ENCODE measurements at places on chromosomes 1 and 21. TPM values are rescaled to one million over a fixed set of nuclear protein-coding genes. Genes with fewer than 3 reads are reported as not detected.
A peak's percentile ranks its signal among the peaks of the same experiment; 100 is the strongest.

DNA sequence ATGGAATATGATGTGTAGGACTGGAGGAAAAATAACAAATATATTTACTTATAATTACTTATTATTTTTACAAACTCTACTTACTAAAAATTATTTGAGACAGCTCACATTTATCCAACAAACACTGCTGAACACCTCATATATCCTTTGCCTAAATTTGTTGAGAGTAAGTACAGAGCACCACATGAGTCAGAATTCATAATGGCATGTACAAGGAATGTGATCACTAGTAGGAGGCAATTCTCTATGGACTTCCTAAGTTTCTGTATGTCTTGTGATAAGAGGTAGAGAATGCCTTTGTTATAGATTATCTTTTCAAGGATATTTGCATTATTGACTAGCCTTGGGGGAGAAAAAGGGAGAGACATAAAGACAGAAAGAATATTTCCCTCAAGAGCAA, 8.2 kb upstream of the ST6GALNAC3 start:
- no peaks in the 10 kb centered on the region for H3K36me3 ChIP-seq
- H3K4me1 ChIP-seq = no peaks in the 10 kb centered on the region
- H3K4me3 ChIP-seq = no peak overlapping the region
- DNase-seq = no peak
- no peak overlapping the region for H3K27ac ChIP-seq
- H3K27me3 ChIP-seq = no peaks in the 10 kb centered on the region

DNA sequence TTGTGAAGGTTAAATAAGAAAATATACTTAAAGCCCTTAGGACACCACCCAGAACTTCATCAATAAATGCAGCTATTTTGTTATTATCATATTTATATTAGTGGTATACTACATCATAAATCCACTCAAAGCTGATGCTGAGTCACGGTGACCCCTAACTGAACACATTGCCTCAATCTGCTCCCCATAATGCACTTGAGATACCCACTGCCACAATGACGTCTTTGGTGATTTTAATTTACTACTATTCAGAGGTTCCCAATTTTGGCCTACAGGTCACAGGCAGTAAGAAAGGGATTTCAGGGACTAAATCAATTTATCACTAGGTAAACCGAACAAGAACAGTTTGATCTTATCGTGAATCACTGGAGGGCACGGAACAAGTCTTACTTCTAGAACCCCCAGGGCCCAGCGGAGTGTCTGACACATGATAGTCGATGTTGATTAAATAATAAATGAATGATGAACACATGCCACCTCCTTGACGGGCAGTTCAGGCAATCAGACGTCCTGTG, 493 bp upstream of the CHD1L start:
- no peak overlapping the region for H3K4me3 ChIP-seq
- no peaks in the 10 kb centered on the region for H3K36me3 ChIP-seq
- H3K4me1 ChIP-seq = peaks cover 21% of the 10 kb centered on the region
- H3K27me3 ChIP-seq = no peaks in the 10 kb centered on the region
- DNase-seq = no peak
- no peak overlapping the region for H3K27ac ChIP-seq

DNA sequence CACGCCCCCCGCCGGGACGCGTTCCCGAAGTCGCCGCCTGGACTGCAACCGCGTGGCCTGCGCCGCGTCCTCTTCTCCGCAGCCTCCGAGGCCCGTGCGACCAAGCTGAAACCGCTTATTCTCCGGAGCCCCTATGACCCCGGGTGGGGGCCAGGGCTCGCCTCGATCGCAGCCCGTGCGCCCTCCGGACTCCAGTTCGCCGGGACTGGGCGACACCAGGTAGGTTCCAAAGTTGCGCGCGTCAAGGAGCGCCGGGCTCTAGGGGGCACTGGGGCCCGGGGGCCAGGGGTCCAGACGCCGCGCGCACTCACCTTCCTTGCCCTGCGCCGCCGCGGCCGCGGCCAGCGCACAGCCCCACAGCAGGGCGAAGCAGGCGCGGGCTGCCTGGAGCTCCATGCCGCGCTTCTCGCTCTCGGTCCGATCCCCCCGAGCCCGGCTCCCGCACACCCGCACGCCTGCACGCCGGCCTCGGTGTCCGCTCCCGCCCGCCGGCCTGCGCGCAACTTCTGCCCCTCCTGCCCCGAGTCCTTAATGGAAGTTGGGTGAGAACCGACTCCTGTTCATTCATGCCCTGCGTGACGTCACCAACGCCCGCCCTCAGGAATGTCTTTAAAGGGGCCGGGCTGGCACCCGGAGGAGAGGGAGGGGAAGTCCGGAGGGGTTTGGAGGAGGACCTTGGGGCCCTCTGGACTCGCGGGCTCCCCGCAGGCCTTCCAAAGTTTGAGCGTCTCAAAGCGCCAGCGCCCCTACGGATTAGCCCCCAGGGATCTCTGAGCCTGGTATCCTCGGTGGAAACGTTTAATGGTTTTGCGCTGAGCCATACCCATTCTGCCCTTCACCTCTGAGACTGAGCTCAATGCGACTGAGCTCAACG, at the start of gene EPHA2:
TSS of gene EPHA2 (minus strand) at position 533 of the 874 bp plus-strand sequence. CDS start at position 396, 137 bp downstream.
- peak within 1 kb of the TSS; percentile 86 for H3K27ac ChIP-seq
- no peaks in the 10 kb centered on the region for H3K27me3 ChIP-seq
- H3K4me1 ChIP-seq = peaks cover 39% of the 10 kb centered on the region

GRCh38 chr1:236534151-236534651, 10.4 kb downstream of the LGALS8 start:
- no peaks in the 10 kb centered on the region for H3K4me1 ChIP-seq
- no peak for DNase-seq
- no peaks in the 10 kb centered on the region for H3K36me3 ChIP-seq
- H3K27me3 ChIP-seq = no peaks in the 10 kb centered on the region

DNA sequence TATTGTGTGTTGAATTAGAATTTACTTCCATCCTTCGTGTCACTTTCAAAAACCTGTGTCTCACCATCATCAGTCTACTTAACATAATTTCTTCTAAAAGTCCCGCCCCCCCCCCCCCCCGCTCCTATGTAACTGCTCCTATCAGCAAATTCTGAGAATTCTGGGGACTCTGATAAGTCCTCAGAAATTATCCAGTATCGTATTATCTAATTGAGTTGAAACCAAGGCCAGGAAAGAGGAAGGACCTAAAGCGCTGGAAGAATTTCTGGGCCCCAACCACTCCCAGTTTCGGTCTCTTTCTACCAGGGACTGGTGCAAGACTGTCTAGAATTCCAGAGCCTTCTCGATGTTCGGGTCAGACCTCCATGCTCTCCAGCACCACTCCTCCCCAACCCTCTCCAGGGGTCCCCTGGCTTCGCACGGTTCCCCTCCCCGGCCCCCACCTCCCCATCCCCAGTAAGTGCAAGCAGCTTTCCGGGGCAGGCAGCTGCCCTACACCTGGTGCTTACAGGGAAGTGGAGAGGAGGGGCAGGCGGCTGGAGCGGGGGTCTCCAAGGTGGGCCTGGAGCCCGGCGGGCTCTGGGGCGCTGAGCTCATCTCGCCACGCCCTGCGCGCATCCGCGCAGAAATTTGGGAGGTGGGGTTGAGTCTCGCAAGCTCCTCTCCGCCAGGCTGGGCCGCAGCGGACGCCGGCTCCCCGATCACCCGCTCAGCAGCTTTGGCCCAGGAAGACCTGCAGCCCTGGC, 16.0 kb upstream of the ZNF496 start:
- H3K4me3 ChIP-seq = no peak overlapping the region
- H3K27me3 ChIP-seq = no peaks in the 10 kb centered on the region
- H3K36me3 ChIP-seq = no peaks in the 10 kb centered on the region
- no peaks in the 10 kb centered on the region for H3K4me1 ChIP-seq
- DNase-seq = no peak

- H3K36me3 ChIP-seq = no peaks in the 10 kb centered on the region
- H3K27ac ChIP-seq = no peak overlapping the region
- no peak overlapping the region for H3K4me3 ChIP-seq
- no peaks in the 10 kb centered on the region for H3K4me1 ChIP-seq
- H3K27me3 ChIP-seq = no peaks in the 10 kb centered on the region
Measured at GRCh38 chr1:37189111-37189510, 154.8 kb upstream of the GRIK3 start.

GRCh38 chr21:18251065-18251464, 6.4 kb downstream of the CHODL start:
- H3K27ac ChIP-seq = no peak overlapping the region
- no peaks in the 10 kb centered on the region for H3K36me3 ChIP-seq
- no peaks in the 10 kb centered on the region for H3K4me1 ChIP-seq
- no peaks in the 10 kb centered on the region for H3K27me3 ChIP-seq
- DNase-seq = no peak

DNA sequence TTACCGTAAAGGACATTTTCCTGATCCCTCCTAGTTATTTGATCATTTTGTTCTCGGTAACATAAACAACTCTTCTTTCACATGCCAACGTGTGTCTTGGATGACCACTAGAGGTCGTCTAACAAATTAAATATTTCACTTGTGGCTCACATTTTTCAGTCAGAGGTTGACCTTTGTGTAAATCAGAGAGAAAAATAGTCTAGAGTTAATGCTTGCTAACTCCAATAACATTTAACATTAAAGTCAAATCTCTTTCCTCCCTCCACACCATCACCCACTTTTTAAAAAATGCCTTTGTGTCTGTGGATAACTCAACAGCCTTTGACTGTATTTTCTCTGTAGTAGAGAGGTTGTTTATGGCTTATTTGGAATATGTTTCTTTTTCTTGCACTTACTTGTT, 220.5 kb upstream of the B3GALT2 start:
- no peaks in the 10 kb centered on the region for H3K27me3 ChIP-seq
- no peak for DNase-seq
- H3K36me3 ChIP-seq = no peaks in the 10 kb centered on the region
- peaks cover 3% of the 10 kb centered on the region for H3K4me1 ChIP-seq
- no peak overlapping the region for H3K27ac ChIP-seq

- H3K27me3 ChIP-seq = peaks cover 34% of the 10 kb centered on the region
- no peaks in the 10 kb centered on the region for H3K36me3 ChIP-seq
Measured at GRCh38 chr1:1177452-1178206, 3.9 kb downstream of the TTLL10 start.

DNA sequence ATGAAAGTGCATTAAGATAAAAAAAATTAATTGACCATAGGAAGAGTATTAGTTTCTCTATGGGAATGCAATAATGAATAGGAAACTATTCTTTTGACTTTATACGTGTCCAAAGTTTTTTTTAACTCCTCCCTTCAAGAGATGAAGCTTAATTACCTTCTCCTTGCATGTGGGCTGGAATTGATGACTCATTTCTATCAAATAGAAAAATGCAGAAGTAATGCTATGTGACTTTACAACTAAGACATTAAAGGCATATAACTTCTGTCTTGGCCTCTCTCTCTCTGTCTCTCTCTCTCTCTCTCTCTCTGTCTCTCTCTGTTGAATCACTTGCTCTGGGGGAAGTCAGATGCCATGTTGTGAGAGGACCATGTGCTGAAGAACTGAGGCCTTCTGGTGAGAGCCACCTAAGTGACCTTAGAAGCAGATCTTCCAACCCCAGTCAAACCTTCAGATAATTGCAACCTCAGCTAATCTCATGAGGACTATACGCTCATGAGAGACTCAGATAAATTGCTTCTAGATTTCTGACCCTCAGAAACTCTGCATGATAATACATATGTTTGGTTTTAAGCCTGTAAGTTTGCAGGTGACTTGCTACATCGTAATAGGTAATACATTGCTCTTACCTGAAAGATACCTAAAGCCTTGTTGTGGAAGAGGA, 414.2 kb downstream of the KCNT2 start:
- no peak overlapping the region for H3K27ac ChIP-seq
- no peaks in the 10 kb centered on the region for H3K4me1 ChIP-seq
- DNase-seq = no peak
- no peak overlapping the region for H3K4me3 ChIP-seq
- H3K36me3 ChIP-seq = no peaks in the 10 kb centered on the region

GRCh38 chr1:33350611-33351280, 29.8 kb upstream of the A3GALT2 start:
- no peak overlapping the region for H3K4me3 ChIP-seq
- no peaks in the 10 kb centered on the region for H3K36me3 ChIP-seq
- no peaks in the 10 kb centered on the region for H3K27me3 ChIP-seq
- H3K4me1 ChIP-seq = peaks cover 30% of the 10 kb centered on the region
- no peak for DNase-seq

DNA sequence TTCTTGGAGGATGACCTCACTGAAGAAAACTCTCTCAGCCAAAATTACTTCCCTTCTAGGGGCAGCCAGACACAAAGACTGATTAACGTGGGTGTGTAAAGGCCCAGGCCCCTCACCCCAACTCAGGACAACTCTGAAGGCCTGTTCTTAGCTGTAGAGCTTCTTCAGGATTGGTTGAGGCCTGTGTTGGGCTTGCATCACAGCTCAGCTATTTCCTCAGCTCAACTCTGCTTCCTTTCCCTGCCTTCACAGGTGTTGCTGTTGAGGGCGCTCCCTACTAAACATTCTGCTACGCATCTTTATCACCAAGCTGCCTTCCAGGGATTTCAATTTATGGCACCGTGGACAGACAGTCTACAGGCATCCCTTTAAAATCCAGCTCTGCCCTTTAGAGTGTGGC, 36.8 kb downstream of the MAB21L3 start:
- H3K4me3 ChIP-seq = no peak overlapping the region
- DNase-seq = no peak
- H3K36me3 ChIP-seq = no peaks in the 10 kb centered on the region
- H3K4me1 ChIP-seq = no peaks in the 10 kb centered on the region

- no peaks in the 10 kb centered on the region for H3K36me3 ChIP-seq
- H3K27me3 ChIP-seq = no peaks in the 10 kb centered on the region
- peak overlapping the region; percentile 96 for H3K27ac ChIP-seq
- peak overlapping the region; percentile 57 for H3K4me3 ChIP-seq
- peaks cover 22% of the 10 kb centered on the region for H3K4me1 ChIP-seq
- peak; percentile 79 for DNase-seq
Measured at GRCh38 chr21:33325222-33326067, 675 bp downstream of the IFNAR1 start.

DNA sequence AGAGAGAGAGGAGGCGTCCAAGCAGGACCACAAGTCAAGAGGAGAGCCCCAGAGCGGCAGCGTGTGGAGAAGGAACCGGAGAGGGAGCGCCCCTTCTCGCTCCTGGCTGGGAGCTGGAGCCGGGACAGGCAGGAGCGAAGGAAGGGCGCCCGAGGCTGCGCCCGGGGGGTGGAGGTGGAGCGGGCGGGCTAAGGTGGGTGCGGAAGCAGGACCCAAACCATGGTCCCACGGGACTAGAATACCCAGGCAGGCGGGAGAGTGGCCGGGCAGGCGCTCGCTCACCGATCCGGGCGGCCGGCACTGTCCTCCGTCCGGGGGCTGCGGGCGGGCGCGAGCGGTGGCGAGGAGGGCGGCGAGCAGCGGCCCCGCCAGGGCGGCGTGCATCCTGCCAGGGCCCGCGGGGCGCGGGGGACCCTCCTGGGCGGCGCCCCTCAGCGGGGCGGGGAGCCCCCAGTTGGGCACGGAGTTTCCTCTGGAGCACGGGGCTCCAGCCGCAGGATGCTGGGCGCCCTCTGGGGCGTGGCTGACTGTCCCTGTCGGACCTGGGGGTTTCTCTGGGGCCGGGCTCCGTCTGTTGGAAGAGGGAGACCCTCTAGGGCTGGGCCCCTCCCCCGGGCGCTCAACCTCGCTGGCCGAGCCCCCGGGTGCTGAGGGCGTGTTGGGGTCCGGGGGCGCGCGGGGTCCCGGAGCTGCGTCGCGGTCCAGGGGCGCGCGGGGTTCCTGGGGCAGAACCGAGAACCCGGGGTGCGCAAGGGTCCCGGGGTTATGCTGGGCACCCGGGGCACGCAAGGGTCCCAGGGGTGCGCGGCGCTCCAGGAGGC, 569 bp downstream of the TRABD2B start:
- peaks cover 3% of the 10 kb centered on the region for H3K4me1 ChIP-seq
- no peak overlapping the region for H3K4me3 ChIP-seq
- peaks cover 9% of the 10 kb centered on the region for H3K27me3 ChIP-seq
- no peak for DNase-seq

FCAMR gene
- polyA plus RNA-seq = not detected

TMEM51 gene
- 35.9 TPM for polyA plus RNA-seq

KMO gene
- polyA plus RNA-seq = 0.47 TPM

TNFRSF8 gene
- 0.54 TPM for polyA plus RNA-seq

RIMKLA gene
- 0.07 TPM for polyA plus RNA-seq

SYTL1 gene
- 10.9 TPM for polyA plus RNA-seq

Measured in adrenal gland (tissue), 19 donors.